Spleen (tissue), 13 donors: ENCODE measurements at places on chromosomes 2 and 18. TPM values are rescaled to one million over a fixed set of nuclear protein-coding genes. Genes with fewer than 3 reads are reported as not detected.

The MC2R gene
- not detected for total RNA-seq

The HTR2B gene
- total RNA-seq, result 0.14 TPM

- no peaks in the 10 kb centered on the region for H3K36me3 ChIP-seq
- no peak overlapping the region for H3K4me3 ChIP-seq
- no peak overlapping the region for H3K27ac ChIP-seq
- no peaks in the 10 kb centered on the region for H3K4me1 ChIP-seq
Observed at GRCh38 chr2:153005071-153005730, 286.8 kb downstream of the ARL6IP6 start.

- H3K4me3 ChIP-seq, result no peak overlapping the region
- peaks cover 9% of the 10 kb centered on the region for H3K36me3 ChIP-seq
- DNase-seq, result no peak
- H3K4me1 ChIP-seq, result peaks cover 10% of the 10 kb centered on the region
- no peaks in the 10 kb centered on the region for H3K27me3 ChIP-seq
- no peak overlapping the region for H3K27ac ChIP-seq
Observed at GRCh38 chr2:144211826-144212225, 308.1 kb downstream of the ZEB2 start.

DNA sequence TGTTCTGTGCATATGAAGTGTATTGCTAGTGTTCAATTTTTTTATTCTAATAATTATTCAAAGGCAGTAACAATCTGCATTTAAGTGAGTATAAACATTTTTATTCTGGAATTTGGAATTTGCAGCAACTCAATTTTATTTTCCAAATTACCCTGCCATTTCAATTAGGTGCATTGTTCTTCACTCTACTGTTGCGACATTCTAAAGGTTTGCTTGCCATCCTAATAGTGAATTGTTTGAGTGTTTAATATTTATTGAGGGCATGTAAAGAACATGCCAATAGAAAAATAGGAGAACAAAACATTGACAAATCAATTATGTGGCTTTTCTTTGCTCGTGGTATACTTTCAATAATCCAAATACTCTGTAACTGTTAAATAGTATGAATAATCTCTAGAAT lies 18.0 kb downstream of the MEIS1 start:
- no peak overlapping the region for H3K27ac ChIP-seq
- H3K36me3 ChIP-seq, result no peaks in the 10 kb centered on the region
- H3K4me3 ChIP-seq, result no peak overlapping the region
- DNase-seq, result no peak
- H3K4me1 ChIP-seq, result no peaks in the 10 kb centered on the region

- H3K4me1 ChIP-seq, result no peaks in the 10 kb centered on the region
- DNase-seq, result no peak
- H3K27ac ChIP-seq, result no peak overlapping the region
- no peaks in the 10 kb centered on the region for H3K36me3 ChIP-seq
- H3K27me3 ChIP-seq, result no peaks in the 10 kb centered on the region
- no peak overlapping the region for H3K4me3 ChIP-seq
Observed at GRCh38 chr18:68757126-68757525, 40.8 kb upstream of the CCDC102B start.
